ENCODE measurements at places on chromosomes 7 and 10. TPM values are rescaled to one million over a fixed set of nuclear protein-coding genes. Genes with fewer than 3 reads are reported as not detected.

Gene ANKRD7
- total RNA-seq = not detected

Gene PRXL2A
- 1.4 TPM for total RNA-seq

- DNase-seq = no peak
Measured at GRCh38 chr10:71239946-71240795, 27.8 kb downstream of the UNC5B start.

GRCh38 chr7:130149281-130150139 lies 55.7 kb downstream of the TMEM209 start:
- DNase-seq = no peak

- DNase-seq = peak; percentile 23
Measured at GRCh38 chr7:35593899-35594298, 101.0 kb downstream of the HERPUD2 start.
